ENCODE measurements at places on chromosomes 11 and 22. TPM values are rescaled to one million over a fixed set of nuclear protein-coding genes. Genes with fewer than 3 reads are reported as not detected.
A peak's percentile ranks its signal among the peaks of the same experiment; 100 is the strongest.

GRCh38 chr11:61680622-61681221 lies 531 bp downstream of the DAGLA start:
- no peak for DNase-seq

- peak; percentile 73 for DNase-seq
Observed at GRCh38 chr11:7512525-7513233, 1.1 kb upstream of the PPFIBP2 start.

DNA sequence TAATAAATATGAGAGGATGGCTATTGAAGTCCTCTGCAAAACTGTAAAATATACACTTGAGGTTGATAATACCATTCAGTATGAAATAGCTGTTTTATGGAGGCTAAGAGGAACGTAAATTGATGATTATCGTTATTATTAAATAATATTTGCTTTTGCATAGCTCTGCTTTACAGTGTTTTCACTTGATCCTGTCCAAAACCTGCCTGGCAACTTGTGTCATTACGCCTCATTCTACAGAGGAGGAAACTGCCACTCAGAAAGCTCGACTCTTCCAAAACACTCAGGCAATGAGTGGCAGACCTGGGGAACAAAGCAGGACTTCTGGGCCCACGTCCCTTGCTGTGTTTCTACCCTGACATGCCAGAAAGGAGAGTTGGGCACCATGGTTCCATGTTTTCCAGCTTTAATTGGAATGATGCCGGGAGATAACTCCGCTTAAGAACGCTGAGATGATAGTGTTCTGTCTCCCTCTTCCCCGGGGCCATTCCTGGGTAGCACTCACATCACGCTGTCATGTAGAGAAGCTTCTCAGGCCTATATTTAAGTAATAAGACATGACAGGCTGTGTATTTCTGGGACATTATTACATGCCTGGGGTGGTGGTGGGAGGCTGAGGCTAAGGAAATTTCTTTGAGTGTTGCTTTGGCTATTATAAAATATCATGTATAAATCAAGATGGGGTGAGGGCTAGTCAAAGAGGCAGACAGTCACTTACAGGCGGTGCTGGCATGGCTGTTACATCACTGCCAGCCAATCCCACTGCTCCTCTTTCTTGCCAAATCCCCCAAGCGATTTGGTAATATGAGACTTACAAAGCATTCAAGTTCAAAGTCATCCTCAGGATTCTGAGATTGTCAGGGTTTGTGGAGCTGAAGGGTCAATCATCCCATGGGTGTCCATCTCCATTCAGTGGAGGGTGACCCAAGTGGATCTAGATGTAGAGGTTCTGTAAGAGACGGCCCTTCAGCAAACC lies 501.7 kb downstream of the INSC start:
- no peak for DNase-seq

The POTEH gene
- polyA plus RNA-seq: not detected

- DNase-seq: peak; percentile 57
Observed at GRCh38 chr11:74255741-74256375, 55.6 kb downstream of the P4HA3 start.
